ENCODE measurements at places on chromosomes 7 and 10.

- peak; percentile 15 for DNase-seq
These were observed 10.0 kb upstream of the TLX1 start for GRCh38 chr10:101120884-101121653.

- no peak for DNase-seq
These were observed 24.8 kb downstream of the DUSP5 start for GRCh38 chr10:110522365-110522988.

GRCh38 chr7:518630-519483 is 789 bp downstream of the PDGFA start:
- DNase-seq: no peak

- DNase-seq: no peak
These were observed 37.7 kb upstream of the HDAC9 start for GRCh38 chr7:18457832-18458231.

Measured in stimulated activated CD8-positive, alpha-beta memory T cell treated with anti-CD3 and anti-CD28 coated beads, Interleukin-12 subunit alpha, Interleukin-12 subunit beta, amount 100 ng/mL, for 1 hour (primary cell).